CD8-positive, alpha-beta memory T cell (primary cell): ENCODE measurements at places on chromosomes 2 and 18. TPM values are rescaled to one million over a fixed set of nuclear protein-coding genes. Genes with fewer than 3 reads are reported as not detected.

The SLC38A11 gene
- not detected for polyA plus RNA-seq

The SLC4A3 gene
- polyA plus RNA-seq, result not detected

The TRMT61B gene
- 16.6 TPM for polyA plus RNA-seq

The GYPC gene
- 226 TPM for polyA plus RNA-seq

The CNRIP1 gene
- not detected for polyA plus RNA-seq

The RGPD4 gene
- not detected for polyA plus RNA-seq

The CELF4 gene
- not detected for polyA plus RNA-seq

The GPR39 gene
- not detected for polyA plus RNA-seq

The TFCP2L1 gene
- 0.45 TPM for polyA plus RNA-seq

The CYTIP gene
- polyA plus RNA-seq, result 144 TPM

The AMER3 gene
- not detected for polyA plus RNA-seq

The QPCT gene
- polyA plus RNA-seq, result 0.26 TPM

The REG1B gene
- polyA plus RNA-seq, result not detected

The CFAP65 gene
- not detected for polyA plus RNA-seq

The EML6 gene
- 0.05 TPM for polyA plus RNA-seq
